Colonic mucosa (tissue), 4 donors: ENCODE measurements at places on chromosomes 11 and 22.

DNA sequence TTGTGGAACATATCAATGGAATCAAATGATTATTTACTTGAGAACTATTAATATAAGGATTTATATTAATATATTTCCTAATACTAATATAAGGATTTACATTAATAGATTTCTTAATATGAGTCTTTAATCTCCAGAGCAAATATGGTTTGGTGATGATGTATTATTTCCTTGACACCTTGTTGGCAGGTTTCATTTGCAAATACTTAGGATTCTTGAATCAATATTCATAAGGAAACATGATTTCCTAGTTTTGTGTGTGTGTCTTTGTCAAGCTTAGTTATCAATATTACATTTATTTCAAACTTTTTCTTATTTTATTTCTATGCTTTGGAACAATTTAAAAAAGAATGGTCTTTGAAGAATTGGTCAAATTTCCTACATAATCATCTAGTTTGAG lies 138.5 kb downstream of the RAB38 start:
- DNase-seq = no peak

DNA sequence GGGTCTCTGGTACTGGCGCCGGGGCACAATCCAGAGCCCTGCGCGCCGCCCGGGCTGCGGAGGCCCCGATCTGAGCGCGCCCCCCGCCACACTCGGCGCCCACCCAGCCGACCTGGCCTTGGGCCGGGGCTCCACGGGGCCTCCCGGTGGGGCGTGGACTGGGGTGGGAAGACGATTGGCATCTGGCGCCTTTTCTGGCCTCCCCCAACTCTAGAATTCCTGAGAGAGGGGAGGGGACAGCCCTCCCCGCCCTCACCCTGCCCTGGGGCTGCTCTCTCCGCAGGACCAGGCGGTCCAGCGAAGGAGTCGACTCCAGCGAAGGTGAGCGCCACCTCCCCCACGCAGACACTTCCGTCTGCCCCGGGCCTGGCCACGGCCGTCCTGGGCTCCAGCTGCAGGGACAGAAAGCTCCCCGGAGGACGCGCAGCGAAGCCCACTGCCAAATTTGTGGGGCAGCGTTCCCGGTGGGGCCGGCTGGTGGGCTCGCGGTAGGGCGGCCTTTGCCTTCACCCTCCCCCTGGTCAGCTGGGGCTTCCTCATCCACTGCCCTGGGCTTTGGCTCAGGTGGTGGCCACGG lies 593 bp downstream of the SSH3 start:
- DNase-seq = peak; percentile 34

DNA sequence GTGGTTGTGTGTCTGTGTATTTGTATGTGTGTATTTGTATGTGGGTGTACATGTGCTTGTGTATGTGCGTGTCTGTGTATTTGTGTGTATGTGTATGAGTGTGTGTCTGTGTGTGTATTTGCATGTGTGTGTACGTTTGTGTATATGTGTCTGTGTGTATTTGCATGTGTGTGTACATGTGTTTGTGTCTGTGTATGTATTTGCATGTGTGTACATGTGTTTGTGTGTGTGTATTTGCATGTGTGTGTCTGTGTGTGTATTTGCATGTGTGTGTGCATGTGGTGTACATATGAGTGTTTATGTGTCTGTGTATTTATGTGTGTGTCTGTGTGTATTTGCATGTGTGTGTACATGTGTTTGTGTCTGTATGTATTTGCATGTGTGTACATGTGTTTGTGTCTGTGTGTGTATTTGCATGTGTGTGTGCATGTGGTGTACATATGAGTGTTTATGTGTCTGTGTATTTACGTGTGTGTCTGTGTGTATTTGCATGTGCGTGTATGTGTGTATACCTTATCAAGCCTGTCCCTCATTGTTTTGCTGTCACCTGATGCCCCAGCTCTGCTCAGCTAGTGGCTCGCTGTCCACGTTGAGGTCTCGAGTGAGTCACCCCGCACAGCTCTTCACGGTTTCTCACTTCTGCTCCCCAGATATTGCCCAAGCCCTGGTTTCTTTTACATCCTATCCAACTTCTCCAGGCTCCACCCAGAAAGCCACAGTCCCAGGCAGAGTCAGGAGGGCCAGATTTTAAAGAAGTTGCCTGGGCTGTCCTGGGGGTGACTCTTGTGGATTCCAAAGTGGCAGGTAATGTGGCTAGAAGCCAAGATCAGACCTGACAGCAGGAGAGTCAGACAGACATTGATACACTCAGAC lies 15.2 kb downstream of the MB start:
- no peak for DNase-seq

DNA sequence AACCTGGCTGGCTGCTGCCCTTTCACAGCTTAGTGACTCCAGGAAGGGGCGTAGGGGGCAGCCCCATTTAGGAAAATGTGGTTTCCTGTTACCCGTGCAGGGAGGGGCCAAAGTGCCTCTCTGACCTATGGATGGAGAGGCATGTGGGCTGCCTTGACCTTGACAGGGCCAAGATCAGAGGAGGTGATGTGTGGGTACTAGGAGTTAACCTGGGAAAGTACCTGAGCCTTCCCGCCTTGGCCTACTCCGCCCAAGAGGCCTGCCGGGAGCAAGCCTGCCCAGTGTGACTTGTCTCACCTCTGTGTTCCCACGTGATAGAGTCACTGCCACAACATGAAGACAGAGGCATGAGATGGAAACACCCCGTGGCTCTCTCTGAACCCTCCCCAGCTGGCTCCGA lies 33.4 kb downstream of the GRAMD4 start:
- DNase-seq = no peak

GRCh38 chr11:116219171-116219635 lies 553.6 kb downstream of the BUD13 start:
- no peak for DNase-seq

GRCh38 chr11:75668451-75669297 lies at the start of gene MAP6:
Gene MAP6, minus strand, starts transcription at chr11:75669038. Its CDS starts 669 bp downstream, at chr11:75668369.
- DNase-seq = peak; percentile 26

GRCh38 chr11:19320827-19321226 lies 80.1 kb upstream of the E2F8 start:
- DNase-seq = no peak

- DNase-seq = no peak
Measured at GRCh38 chr22:26487996-26488395, 4.3 kb downstream of the SRRD start.

DNA sequence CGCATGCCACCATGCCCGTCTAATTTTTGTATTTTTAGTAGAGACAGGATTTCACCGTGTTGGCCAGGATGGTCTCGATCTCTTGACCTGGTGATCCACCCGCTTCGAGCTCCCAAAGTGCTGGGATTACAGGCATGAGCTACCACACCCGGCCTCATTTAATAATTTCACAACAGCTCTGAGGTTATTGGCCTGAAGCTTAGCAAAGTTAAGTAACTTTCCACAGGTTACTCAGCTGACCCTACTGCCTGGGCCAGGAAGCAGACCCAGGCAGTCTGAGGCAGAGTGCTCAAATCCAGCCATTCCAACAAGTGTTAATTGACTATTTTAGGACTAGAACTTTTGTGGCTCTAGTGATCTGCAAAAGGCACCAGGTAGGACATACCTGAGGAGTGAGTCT lies 52.2 kb upstream of the L3MBTL2 start:
- no peak for DNase-seq

DNA sequence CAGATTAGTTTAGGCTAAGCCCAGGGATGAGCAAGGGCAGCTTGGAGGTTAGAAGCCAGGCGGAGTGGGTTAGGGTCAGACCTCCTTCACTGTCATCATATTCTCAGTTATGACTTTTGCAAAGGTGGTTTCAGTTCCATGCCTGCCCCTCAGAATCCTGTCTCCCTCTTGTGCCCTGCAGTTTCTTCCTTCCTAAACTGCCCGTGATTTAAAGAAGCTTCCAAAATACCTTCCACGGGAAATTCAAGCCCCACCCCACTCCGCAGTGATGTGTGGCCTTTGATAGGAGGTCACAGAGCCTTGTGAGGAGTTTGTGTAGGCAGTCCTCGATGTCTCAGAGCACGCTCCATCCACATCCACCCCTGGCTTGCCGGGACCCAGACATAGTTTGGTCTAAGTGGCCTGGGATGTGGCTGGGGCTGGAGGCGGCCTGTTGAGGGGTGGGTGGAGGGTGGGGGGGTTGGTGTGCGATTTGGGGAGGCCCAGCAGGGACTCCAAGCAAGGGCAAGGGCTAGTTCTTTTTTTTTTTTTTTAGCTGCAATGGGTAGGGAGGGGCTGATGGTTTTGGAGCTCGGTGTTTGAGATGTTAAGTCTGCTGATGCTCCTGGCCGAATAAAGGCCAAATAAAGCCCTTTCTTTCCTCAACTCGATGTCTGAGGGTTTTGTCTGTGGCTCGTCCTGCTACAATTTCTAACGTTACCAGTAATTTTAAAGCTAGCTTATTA lies 1.6 kb upstream of the IFITM1 start:
- no peak for DNase-seq

GRCh38 chr22:19113429-19113828 lies 8.8 kb downstream of the DGCR2 start:
- no peak for DNase-seq

DNA sequence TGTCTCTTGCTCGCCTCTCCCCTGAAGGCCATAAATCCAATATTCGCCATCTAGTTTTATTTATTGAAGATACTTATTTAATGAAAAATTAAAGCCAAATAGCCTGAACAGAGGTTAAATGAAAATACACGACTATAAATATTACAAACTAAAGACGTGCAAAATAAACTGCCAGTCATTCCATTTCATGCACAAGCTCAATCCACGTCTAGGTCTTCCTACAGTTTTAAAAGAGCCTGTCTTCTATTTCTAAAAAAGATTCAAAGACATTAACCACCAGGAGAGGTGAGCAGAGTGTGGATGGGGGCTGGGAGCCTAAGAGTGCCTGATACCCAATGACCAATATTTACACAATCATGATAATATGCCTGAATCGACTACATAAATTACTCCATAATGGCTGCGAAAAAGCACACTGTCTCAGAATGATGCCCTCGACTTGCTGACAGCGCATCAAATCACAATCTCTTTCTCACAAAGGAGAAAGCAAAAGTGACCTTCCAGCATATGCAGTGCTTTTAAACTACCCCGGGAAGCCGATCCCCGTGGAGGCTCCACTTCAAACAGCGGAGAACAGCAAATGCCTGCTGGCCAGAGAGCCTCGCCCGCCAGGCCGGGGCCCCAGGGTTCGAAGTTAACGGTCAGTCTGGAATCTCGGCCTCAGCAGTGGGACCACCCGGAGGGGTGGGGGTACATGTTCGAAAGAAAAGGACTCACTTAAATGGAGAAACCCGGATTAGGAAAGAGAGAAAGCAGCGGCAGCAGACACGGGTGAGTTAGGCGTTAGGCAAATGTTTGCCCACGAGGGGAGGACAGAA lies 1.7 kb downstream of the FCHSD2 start:
- DNase-seq = peak; percentile 41

GRCh38 chr11:82898241-82898640 lies 2.0 kb downstream of the PRCP start:
- DNase-seq = no peak

DNA sequence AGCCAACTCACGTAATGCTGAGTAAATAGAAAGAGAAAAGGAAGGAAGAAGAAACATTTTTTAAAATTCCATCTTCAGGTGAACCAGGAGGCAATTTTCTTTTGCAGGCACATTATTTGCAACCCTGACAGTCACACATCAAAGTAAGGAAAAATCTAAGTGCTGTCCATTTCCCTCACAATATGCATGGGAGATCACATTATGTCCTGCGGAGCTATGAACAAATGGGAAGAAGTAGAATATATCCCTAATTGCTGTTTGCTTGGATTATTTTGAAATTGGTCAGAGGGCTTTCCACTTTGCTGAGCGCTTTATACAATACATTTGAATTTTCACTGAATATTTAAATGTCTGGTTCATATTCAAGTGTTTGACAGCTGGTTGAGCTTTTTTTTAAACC lies 133.8 kb upstream of the API5 start:
- DNase-seq = no peak

DNA sequence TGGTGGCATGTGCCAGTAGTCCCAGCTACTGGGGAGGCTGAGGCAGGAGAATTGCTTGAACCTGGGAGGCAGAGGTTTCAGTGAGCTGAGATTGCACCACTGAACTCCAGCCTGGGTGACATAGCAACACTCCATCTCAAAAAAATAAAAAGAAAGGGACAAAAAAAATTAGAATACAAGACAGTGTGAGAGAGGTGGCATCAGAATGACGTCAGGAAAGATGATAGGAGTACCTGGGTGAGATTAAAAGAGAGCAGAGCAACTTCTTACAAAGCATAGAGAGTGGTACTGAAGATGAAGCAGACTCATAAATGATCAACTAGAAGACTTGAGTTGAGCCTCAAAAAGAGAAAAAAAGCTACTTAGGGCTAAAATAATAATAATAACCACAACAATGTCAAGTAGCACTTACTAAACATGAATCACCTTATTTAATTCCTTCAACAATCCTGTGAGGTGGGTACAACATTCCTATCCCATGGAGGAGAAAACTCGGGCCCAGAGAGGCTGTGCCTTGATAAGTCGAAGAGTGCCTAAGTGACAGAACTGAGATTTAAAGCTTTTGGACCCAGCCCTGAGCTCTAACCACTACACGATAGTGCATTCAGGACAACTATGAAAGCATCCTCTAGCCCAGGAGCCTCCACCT lies 5.2 kb upstream of the SLN start:
- no peak for DNase-seq

DNA sequence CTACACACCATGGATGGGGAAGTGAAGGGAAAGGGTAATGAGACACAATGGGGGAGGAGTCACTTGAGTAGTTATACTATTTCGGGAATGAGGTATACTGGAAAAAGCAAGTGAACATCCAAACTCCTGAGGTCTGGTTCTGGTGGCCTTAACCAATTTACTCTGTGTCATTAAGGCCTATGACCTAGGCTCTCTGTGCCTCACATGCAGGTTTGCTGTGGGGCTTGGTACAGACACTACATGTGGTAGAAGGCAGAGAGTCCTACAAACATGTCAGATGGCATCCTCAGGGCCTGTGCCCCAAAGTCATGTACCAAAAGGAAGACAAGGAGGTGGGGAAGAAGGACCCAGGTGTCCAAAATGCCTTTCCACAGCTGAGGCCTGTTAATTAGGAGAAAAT lies 98.9 kb downstream of the TRIM29 start:
- peak; percentile 1 for DNase-seq
